ENCODE measurements at places on chromosomes 11 and 22.

- no peak for DNase-seq
Measured at GRCh38 chr22:19876941-19877625, 22.4 kb upstream of the GNB1L start.

GRCh38 chr22:36383110-36383581, 4.6 kb downstream of the MYH9 start:
- DNase-seq = no peak

GRCh38 chr11:130706572-130706971, 209.7 kb downstream of the SNX19 start:
- DNase-seq = no peak

DNA sequence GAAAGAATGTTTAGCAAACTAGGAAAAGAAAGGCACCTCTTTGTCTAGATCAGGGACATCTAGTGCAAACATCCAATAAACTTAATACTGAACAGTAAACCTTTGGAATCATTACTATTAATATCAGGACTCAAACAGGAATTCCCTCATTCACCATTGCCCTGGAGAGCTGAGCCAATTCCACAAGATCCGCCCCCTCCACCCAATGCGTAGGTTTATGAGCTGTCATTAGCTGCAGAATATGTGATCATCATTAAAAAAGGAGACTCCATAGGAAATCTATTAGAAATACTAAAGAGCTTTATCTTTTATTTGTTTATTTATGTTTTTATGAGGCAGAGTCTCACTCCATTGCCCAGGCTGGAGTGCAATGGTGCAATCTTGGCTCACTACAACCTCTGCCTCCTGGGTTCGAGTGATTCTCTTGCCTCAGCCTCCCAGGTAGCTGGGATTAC, 5.5 kb downstream of the IL17REL start:
- no peak for DNase-seq

GRCh38 chr11:134785660-134786284, 373.7 kb upstream of the B3GAT1 start:
- no peak for DNase-seq

DNA sequence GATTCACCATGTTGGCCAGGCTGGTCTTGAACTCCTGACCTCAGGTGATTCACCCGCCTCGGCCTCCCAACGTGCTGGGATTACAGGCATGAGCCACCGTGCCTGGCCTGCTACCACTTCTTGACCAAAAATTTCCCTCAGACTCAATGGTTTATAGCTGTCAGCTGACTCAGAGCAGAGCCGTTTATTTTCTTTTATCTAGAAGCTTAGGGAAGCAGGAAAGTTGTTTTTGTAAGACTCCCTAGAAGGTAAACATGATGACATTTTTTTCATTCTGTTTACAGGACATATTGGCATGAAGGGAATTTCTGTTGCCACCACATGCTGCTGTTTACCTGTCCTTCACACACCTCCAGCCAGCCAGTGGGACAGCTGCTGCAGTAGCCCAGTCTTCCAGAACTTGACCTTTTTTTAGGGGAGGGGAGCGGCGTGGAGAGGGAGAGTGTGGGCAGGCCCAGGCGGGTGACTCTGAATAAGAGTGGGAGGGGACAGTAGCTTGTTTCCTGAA, 56.1 kb upstream of the PTPRJ start:
- DNase-seq = no peak

Measured in COLO829 (cell line).